ENCODE measurements at places on chromosomes 7 and 10.
A peak's percentile ranks its signal among the peaks of the same experiment; 100 is the strongest.

GRCh38 chr7:139990142-139990535 is 72.6 kb downstream of the PARP12 start:
- DNase-seq, result no peak

DNA sequence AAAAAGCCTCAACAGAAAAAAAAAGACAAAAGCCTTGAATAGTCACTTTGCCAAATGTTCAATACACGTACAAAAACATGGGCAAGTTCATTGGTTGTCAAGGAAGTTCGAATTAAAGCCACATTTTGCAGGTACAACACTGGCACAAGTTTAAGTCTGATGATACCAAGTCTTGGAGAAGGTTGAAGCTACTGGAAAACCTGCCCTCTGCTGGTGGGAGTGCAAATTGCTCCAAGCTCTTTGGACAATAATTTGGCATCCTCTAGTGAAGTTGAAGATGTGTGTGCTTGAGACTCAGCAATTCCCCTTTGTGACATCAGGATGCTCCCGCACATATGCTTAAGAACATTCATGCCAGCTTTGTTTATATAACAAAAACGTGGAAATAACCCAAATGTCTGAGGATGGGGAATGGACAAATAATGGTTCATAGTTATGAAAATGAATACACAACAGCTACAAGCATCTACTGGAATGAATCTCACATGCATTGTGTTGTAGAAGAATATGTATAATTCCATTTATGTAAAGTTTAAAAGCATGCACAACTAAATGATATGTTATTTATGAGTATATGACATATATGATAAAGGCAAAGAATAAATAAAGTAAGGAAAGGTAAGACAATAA is 120.0 kb upstream of the PLPP4 start:
- peak; percentile 15 for DNase-seq

GRCh38 chr7:29424295-29424983 is 139.2 kb upstream of the PRR15 start:
- no peak for DNase-seq

DNA sequence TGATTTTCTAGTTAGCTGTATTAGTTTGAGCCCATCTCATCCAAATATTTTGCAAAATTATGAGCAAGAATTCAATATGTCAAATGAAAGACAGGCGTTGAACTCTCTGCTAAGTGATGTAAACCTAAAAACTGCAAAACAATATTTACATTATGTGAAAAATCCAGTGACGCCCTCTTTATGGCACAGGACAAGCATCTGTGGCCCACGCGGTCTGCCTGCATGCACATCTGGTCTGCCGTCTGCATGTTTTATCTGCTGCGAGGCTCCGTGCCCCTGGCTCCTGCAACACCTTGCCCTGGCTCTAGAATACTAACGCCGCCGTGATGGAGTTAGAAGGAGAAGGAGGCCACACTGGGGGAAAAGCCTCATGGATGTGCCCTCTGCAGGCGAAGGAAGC is 142.0 kb downstream of the SVIL start:
- no peak for DNase-seq

DNA sequence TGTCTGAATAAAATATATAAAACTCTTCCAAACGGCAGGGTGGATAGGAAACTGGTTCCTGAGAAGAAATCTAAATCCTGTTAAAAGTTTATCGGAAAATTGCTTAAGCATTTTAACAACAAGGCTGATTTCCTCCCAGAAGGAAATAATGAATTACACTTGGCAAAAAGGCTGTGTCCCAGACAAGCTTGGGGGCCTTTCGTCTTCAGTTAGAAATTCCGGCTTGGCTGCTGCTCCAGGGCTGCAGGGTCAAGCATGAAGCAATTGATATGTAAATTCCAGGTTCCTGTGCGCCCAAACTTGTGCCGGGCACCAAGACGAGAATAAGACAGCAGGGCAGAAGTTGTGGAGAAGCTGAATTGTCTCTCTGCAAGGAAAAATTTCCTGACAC is 38.0 kb upstream of the LBX1 start:
- DNase-seq, result no peak

DNA sequence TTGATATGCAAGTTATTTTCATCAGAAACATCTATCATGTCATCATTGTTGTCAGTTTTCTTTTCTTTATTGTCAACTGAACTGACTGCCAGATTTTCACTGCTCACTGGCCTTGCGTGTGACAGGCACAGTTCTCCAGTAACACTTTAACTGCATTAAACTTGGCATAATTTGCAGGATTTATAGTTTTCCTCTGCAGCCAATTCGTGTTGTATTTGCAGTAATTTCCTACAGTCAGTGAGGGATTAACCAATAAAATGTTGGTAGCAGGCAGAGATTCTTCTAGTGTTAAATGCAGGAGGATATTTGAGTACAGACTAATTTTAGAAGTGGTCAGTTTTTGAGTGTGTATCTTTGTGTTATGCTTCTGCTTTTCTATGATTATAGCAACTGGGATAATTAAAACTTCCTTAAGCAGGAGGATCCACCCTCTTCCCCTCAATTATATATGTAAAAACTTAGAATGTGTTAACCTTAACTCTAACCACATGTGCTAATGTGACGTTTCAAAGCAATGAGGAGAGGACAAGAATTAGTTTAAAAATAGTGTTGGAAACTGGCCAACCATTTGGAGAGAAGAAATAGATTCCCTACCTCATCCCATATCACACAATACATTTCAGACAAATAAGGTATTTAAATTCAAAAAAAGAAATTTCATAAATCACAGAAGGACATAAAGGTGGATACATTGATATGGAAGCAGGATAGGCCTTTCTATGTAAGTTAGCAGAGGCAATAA is 365.5 kb upstream of the BMPER start:
- no peak for DNase-seq

DNA sequence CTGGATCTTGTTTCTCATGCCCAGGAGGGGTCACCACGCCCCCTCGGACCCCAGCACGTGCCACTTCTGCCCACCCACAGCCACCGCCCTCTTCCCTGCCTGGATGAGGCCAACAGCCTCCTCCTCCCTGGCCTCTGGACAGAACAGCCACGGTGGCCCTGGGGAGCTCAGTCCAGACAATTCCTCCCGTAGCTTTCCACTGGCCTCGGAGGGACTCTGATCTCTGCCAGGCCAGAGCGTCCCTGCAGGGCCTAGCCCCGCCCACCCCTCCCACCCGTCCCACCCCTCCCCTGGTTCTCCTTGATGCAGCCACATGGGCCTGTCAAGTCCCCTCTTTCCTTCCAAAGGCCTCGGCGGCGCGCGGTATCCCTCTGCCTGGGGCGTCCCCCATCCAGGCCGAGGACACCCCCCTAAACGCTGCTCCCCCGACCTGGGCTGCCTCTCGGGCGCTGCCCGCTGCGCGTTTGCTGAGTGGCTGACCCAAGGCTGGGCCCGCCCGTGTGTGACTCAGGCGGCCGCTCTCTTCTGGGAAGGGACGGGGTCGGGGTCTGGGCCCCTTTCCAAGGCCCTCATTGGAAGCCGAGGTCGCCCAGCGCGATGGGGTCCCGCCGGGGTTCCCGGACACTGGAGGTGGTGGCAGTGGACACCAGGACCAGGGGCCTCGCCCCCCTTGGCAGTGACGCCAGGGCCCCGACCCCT is 557 bp downstream of the TMEM120A start:
- peak; percentile 88 for DNase-seq

GRCh38 chr10:35552650-35553342 is 52.3 kb upstream of the GJD4 start:
- DNase-seq, result no peak

DNA sequence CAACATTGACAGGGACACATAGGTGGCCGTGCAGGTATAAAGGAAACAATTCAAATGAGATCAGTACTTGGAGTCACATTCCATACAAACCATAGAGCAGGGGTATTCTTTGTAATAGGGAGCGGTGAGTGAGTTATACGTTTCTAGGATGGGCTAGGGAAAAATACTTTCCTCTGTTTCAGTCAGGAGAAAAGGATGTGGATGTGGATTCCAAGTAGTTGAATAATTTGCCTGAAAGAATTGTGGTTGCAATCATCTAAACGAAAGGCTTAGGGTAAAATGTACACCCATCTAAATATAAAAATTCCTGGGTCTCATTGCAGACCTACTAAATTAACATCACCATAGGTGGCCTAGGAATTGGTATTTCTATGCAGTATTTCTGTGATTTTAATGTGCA is 270.7 kb upstream of the IGFBP3 start:
- DNase-seq, result peak; percentile 39

DNA sequence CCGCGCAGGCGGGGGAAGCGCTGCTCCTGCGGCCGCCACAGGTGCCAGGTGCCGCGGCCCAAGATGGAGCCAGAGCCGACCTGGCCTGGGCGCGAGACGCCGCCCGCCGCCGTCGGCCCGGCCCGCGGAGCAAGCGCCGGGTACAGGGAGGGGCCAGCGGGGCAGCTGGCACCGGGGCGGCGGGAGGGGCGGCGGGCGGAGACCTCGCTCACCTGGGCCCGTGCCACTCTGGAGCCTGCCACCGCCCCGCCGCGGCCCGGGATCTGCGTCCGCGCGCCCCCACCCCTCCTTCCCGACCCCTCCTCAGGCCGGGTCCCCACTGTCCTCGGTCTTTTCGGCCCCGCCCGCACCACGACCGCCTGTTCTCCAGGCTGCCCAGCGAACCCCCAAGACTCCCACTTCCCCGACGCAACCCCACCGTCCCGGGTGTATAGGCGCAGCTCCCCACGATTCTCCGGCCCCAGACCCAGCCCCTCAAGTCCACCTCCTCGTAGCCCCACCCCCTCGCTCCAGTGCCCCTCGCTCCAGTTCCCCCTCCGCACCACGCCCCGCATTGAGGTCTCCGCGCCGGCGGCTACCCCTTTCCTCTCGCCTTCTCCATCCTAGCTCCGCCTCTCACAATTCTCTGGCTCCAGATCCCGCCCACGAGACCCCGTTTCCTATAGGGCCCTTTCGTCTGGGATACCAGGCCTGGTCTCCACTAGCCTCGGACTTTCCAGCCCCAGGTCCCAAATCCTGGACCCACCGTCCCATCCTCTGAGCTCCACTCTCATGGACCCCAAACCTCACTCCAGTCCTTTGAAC is at the start of gene GPRIN2:
Gene GPRIN2, minus strand, starts transcription at position 144 of the 804 bp plus-strand sequence. CDS start 5,922 bp downstream, outside the sequence.
- DNase-seq, result no peak

GRCh38 chr7:140605337-140605736 is 35.3 kb downstream of the DENND2A start:
- peak; percentile 70 for DNase-seq

DNA sequence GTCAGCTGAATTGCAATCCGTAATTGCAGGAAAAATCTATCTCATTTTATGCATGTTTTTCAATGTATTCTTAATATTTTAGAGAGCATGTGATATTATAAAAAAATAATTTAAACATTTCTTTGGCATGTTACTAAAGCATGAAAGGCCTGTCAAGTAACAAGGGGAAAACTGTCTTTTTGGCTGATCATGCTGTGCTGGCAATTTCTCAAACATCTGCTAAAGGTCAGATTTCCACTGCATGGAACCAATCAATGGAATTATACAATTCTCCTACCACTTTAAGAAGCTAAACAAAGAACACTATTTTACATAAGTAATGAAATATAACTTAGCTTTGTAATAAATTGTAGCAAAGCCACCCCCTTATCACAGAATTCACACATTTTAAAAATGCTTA is 49.4 kb downstream of the JMJD1C start:
- DNase-seq, result no peak

- DNase-seq, result no peak
Measured at GRCh38 chr7:7798510-7798909, 80.1 kb upstream of the RPA3 start.

DNA sequence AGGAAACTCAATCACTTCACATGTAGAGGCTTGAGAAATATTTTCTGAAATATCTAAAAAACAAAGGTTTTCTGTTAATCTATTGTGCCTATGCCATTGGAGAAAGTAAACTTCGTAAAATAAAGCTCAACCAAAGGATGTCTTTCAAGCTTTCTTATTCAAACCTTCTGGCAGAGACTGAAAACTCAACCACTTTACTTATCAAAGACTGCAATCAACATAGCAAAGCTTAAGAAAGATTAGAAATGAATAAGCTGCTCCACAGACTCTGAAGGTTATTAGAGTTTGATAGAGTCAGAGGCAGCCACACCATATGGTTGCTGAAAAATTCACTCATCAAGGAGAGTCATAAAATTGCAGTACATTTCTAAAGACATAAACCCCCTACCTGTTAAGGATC is 245.8 kb upstream of the MEOX2 start:
- no peak for DNase-seq

- DNase-seq, result peak; percentile 62
Measured at GRCh38 chr10:104049504-104050250, 36.0 kb downstream of the COL17A1 start.

GRCh38 chr10:2207246-2207922 is 470.1 kb upstream of the ADARB2 start:
- DNase-seq, result no peak

GRCh38 chr10:16909961-16910792 is 93.0 kb upstream of the RSU1 start:
- no peak for DNase-seq

- DNase-seq, result peak; percentile 96
Measured at GRCh38 chr7:149261829-149262617, at the start of gene ZNF783. TSS of gene ZNF783 (plus strand) at chr7:149262196. CDS start at chr7:149262334, 138 bp downstream.

DNA sequence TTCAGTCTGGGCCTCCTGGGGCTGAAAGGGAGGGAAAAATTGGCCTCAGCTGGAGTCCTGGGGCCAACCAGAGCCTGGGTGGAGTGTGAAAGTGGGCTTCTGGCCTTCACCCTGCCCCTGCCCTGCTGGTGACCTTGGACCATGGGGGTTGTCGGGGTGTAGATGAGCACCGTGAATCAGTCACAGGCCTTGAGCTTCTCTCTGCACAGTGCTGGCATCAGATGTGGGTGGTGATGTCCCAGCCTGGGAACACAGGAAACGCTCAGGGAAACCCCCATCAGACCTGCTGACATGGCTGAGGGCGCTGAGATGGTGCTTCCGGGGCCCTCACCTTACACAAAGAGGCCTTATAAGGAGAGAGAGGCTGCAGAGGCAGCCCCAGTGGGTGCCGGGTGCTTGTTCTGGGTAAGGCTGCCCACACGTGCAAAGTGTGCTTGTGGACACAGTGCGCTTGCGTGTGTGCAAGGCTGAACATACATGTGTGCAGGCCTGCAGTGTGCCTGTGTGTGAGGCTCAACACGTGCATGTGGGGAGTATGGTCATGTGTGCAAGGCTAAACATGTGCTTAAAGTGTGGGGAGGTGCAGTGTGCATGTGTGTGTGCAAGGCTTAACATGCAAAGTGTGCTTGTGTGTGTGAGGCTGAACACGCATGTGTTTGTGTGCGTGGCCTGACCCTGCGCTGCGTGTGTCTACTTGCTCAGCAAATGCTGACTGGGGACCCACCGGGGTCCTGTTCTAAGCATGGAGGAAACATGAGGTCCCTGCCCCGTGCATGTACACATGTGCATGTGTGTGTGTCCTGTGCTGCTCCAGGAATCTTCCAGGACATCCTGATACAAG is 6.5 kb downstream of the ARPC1B start:
- DNase-seq, result no peak

All from AG08396 (cell line).